ENCODE measurements at places on chromosomes 16 and 17.

DNA sequence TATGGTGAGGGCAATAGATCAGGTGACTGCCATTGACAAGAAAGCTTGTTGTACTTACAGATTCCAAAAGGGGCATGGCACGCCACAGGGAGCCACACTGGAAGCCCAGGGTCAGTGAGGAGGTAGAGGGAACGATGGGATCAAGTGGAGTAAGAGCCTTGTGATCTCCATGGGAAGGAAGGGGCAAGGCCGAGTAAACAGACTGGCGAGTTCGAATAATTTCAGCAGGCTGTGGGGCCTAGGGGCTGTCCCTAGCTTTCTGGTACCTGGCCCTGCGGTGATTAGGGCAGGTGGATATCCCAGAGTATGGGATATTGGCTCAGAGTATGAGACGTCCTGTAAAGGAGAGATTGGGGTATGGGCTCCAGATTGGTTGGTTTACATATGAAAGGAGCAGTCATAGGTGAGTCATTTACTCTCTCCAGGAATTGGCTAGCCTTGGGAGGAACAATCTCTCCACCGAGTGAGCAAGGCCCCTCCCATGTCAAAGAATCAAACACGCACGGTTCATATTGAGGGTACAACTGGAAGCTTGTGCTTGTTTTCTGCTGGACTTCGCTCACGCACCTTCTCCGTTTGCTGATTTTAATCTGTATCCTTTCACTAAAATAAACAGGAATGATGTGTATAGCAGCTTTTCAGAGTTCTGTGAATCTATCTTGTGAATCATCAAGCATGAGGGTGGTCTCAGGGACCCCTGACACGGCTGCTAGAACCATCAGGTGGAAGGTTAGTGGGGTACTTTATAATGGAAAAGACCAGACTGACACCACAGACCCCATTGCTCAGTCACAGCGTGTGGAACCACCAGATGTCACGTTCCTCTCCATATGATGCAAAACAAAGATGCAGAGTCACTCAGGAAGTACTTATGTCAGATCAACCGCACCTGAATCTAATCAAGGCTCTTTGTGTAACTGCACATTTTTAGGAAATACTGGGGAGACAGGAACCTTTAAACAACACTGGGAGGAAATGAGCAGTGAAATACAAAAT, 27.9 kb downstream of the GABARAPL2 start:
- peak; percentile 81 for DNase-seq

DNA sequence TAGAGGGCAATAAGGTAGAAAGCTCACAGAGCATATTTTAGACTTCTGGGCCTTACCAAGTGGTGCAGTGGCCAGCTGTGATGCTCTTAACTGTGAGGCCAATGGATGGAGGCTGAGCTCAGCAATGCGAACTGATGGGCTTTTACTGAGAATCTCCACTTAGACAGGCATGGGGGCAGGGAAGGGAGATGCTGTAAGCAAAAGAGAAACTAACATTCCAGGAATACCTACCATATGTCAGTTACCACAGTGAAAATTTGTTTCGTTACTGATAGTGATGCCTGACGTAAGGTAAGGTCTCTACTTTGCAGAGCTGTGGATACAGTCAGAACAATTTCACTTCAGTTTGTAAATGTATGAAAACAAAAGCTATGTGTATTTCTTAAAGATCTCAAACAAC, 250.6 kb upstream of the ZFHX3 start:
- peak; percentile 76 for DNase-seq

DNA sequence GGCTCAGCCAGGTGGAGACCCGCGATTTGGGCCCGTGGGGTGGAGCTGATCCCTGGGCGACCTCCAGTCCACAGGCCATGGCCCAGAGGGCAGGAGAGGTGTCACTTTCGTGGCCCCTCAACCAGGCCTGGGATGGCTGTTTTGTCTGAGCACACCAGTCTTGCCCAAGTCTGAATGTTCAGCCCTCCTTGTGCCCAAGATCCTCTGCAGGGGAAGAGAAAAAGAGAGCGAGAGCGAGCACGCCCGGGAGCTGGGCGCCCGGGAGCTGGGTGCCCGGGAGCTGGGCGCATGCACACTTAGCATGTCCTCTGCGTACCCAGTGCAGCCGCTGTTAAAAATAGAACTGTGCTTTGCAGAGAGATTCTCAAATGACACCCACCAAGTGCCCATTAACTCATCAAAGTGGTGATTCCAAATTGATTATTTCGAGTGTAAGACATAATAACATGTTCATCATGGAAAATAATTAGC, 403.3 kb upstream of the TNRC6C start:
- no peak for DNase-seq

- DNase-seq, result no peak
Measured at GRCh38 chr17:45430738-45431530, 1.7 kb downstream of the ARHGAP27 start.

DNA sequence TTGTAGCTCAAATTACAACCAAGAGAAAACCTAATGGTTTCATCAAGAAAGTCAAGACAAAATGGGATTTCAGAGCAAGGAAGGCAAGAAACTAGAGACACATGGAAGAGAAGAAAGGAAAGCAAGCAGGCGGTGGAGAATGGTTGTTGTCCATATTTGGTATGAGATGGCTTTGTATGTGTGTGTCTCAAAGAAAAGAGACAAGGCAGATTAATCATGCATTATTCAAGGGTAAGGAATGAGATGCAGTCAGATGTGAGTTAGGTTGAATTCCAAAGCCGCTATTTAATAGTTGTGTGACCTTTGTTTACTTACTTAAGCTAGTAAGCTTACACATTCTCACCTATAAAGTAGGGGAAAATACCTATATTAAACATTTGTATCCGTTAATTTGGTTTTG, 1029.6 kb downstream of the CDH11 start:
- peak; percentile 91 for DNase-seq

GRCh38 chr17:34367486-34368195, 4.6 kb upstream of the CCL1 start:
- no peak for DNase-seq

- DNase-seq, result no peak
Measured at GRCh38 chr17:14488958-14489550, 188.2 kb downstream of the HS3ST3B1 start.

DNA sequence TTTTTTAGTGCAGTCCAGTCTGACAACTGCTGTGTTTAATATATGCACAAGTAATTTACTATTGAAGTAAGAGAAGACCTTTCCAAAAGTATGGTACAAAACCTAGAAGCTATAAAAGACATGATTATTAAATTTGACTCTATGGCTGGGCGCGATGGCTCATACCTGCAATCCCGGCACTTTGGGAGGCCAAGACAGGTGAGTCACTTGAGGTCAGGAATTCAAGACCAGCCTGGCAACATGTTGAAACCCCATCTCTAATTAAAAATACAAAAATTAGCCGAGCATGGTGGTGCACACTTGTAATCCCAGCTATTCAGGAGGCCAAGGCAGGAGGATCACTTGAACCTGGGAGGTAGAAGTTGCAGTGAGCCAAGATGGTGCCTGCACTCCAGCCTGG, 41.4 kb upstream of the VWA3A start:
- DNase-seq, result no peak

DNA sequence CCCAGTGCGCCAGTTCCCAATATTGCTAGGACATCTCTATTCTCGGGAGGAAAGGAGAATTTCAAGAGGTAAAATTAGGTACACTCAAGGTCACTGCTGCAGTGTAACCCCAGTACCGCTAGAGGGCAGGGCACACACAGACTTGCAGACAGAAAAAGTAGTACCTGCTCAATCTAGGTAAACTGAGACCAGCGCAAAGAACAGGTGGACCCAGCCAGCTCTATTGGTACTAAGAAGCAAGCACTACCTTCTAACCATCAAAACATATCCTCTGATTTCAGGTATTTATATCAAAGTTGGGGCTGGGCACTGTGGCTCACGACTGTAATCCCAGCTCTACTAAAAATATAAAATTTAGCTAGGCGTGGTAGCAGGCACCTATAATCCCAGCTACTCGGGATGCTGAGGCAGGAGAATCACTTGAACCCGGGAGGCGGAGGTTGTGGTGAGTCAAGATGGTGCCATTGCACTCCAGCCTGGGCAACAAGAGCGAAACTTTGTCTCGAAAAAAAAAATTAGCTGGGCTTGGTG, 3.6 kb upstream of the WDR81 start:
- DNase-seq, result peak; percentile 50

GRCh38 chr16:24493821-24494220, 45.5 kb upstream of the RBBP6 start:
- no peak for DNase-seq

DNA sequence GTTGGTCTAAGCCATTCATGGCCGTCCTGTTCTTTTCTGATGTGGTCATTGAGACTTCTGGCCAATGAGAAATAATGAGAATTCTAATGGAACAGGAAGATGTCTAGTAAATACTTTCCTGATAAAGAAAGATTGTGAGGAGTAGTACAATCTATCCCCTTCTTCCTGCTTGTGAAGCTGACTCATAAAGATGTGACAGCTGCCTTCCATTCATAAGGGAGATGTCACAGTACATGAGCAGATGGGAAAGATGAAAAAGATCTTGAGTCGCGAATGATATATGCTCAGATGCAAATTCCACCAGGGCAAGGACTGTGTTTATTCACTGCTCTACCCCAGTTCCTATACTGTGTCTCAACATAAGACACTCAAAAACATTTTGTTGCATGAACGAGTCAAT, 111.7 kb upstream of the FOXF1 start:
- peak; percentile 66 for DNase-seq

DNA sequence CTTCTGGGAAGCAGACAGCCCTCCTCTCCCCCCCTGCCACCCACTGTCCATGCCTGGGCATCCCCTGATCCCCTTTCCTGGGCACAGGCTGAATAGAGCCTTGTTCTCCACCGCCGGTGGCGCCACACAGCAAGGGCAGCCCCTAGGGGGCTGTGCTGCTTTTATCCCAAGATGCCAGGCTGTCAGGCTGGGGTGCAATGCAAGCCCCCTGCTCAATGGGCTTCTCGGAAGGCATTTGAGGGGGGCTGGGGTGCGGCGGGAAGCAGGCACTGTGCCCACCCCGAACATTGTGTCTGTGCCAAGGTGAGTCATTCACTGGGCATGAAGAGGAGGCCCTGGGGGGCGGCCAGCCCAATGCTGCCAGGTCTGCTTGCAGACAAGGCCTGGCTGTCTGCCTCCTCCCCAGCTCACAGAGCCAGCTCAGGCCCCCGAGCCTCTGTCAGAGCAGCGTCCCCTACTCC, 1.5 kb upstream of the GFAP start:
- no peak for DNase-seq

DNA sequence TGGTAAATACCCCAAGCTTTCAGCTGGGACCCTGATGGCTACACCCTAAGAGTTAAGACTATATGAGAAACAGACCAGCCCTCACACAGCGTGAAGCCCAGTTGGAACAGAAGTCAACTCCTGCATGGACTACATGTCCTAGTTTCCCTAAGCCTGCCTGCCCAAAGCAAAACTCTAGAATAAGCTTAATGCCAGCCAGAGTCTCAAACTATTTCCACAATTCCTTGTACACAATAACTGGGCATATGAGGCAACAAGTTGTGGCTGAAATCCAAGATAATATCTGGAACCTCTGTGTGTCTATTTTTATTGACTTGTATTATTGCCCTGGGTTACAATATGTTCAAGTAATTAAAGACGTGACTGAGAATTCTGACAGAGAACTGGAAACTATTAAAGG, 19.4 kb downstream of the MYH10 start:
- DNase-seq, result no peak

DNA sequence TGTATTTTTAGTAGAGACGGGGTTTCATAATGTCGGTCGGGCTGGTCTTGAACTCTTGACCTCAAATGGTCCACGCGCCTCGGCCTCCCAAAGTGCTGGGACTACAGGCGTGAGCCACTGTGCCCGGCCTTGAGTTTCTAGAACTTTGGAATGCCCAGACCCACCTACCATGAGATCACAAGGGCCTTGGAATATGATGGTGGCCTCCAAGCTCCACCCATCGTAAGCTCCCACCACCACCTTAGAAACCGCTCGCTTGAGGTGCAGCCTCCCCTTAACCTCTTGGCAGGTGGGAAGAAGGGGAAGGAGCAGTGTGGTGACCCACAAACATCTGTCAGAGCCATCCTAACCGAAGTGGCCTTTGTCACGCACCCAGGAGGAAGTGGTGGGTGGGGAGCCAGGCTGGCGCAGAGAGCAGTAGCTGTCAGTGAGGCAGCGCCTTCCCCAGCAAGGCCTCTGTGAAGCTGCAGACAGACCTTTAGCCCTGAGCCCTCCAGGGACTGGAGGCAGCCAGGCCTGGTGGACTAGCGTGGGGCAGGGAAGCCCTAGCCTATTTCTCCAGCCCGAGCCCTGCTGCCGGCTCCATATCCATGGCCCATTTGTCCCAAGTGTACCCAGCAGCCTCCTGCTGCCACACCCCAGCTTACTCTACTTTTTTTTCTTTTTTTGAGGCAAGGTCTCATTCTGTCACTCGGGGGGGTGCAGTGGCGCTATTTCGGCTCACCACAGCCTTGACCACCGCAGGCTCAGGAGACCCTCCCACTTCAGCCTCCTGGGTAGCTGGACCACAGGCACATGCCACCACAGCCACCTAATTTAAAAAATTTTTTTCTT, 13.1 kb upstream of the SEPHS2 start:
- DNase-seq, result no peak

GRCh38 chr16:86231996-86232350, 278.4 kb upstream of the FOXF1 start:
- no peak for DNase-seq

DNA sequence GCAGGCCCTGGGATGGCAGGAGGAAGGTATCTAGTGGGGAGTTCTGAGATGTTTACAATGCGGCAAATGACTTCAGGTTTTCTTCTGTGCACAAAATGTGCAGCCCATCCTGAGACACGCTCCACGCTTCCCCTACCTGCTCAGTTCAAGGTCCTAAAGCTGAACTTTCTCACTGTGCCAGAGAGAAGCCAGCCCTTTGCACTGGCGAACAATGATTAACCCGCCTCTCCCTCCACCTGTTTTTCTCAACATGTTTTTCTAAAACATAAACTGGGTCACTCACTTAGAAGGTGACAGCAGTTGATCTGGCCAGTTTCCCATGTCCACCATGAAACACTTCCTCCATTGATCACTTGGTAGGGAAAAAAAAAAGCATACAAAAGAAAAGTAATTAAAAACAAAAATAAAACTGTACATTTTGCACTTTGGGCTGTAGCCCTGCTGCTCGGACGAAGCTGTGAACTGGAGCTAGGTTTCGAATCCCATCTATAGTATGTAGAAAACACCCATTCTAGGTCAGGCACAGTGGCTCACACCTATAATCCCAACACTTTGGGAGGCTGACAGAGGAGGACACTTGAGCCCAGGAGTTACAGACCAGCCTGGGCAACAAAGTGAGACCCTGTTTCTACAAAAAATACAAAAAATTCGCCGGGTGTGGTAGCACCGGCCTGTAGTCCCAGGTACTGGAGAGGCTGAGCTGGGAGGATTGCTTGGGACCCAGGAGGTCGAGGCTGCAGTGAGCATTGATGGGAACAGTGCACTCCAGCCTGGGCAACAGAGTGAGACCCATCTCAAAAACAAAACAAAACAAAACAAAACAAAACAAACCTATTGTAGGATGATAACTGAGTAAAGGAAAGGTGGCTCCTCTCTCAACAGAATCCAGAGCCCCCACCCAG, 6.1 kb upstream of the G6PC1 start:
- no peak for DNase-seq
